ENCODE measurements at places on chromosomes 7 and 10.

GRCh38 chr10:44627591-44628354 is 242.9 kb upstream of the CXCL12 start:
- no peak for DNase-seq

GRCh38 chr7:111030336-111030735 is 60.6 kb upstream of the LRRN3 start:
- DNase-seq = no peak

GRCh38 chr10:12489357-12489756 is 140.0 kb downstream of the CAMK1D start:
- no peak for DNase-seq

DNA sequence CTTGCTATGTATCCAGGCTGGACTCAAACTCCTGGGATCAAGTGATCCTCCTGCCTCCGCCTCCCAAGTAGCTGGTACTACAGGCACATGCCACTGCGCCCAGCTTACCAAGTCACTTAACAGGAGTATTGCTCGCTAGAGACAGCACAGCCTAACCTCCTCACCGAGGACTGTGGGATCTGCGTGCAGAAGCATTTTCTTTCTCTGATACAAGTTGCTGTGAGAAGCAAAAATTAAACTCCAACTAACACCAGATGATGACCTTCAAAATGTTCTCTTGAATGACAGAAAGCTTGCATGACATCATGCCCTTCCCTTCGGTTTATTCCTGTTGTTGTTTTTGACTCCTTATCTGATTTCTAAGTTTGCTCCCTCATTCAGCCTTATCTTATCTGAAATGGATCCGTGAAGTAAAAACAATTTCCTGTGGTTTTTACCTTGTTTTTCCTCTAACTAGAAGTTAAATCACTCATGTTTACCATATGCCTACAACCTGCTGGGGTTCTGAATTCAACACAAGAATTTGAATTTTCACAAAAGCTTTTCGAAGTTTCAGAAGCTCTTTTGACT is 94.4 kb upstream of the KIF5B start:
- DNase-seq = no peak

DNA sequence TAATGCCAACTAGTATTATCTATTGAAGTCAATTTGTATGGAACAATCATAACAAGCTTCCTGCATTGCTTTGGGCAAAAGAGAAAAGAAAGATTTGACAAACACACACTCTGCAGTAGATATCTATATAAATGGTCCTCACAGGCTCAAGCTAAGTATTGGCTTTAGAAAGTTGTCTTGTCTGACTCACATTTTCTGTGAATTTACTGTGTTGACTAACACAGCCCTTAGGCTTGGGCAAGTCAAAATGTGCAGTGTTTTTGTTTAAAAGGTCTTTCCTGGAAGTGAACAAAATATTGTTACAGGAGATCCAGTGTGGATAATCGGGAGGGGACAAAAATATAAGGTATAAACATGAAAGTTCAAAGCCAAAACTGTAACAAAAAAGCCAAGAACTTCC is 194.4 kb downstream of the RELN start:
- no peak for DNase-seq

DNA sequence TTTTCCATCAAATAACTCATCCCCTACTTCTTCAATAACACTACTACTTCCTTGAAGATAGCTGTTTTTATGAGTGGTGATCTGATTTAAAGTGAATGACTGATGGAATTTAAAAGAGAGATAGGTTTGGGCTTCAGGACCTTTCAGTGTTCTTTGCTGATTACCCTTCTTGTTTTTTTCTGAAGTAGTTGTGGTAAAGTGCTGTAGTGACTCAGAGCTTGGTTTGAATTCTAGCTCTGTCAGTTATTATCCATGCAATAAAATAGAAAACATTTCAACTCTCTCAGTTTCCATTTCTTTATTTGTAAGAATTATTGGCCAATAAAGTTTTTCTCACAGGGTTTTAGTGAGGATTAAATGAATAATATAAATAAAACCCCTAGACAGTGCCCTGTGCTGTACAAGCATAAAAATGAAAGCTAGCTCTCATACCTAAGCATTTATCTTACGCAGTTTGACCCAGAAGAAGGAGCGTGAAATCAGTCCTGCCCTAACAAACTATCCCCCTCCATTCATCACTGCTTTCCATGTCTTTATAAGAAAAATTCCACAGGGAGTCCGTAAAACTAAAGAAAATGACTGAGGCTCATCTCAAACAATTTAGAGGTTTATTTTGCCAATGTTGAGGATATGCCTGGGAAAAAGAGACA is 25.1 kb upstream of the AKAP9 start:
- no peak for DNase-seq

GRCh38 chr10:10786109-10787090 is 231.3 kb upstream of the CELF2 start:
- DNase-seq = no peak

DNA sequence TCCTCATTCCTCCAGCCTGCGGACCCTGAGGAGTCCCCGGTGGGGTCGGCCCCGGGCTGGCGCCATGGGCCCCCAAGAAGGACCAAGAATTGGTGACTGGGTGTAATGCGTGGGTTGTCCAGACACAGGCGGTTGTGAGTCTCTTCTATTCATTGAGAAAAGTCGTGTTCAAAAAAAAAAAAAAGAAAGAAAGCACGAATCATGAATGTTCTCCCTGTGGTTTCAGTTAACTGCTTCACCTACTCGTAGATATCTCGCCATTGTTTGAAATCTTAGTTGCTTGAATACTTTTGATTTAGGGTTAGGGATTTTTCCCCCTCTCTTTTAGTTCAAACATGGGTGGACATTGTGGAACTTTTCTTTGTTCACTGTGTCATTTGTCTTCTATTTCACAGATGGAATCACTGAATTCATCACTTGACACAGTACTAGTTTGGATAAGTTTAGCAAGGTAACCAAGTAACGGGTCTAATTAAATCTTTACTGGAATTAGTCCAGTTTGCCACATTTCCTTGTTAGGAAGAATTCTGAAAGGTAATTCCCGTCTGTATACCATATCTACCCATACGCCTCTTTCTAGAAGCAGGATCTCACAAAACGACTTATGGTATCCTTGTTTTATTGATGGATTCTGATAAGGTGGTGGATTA is 775 bp downstream of the STARD3NL start:
- DNase-seq = no peak

DNA sequence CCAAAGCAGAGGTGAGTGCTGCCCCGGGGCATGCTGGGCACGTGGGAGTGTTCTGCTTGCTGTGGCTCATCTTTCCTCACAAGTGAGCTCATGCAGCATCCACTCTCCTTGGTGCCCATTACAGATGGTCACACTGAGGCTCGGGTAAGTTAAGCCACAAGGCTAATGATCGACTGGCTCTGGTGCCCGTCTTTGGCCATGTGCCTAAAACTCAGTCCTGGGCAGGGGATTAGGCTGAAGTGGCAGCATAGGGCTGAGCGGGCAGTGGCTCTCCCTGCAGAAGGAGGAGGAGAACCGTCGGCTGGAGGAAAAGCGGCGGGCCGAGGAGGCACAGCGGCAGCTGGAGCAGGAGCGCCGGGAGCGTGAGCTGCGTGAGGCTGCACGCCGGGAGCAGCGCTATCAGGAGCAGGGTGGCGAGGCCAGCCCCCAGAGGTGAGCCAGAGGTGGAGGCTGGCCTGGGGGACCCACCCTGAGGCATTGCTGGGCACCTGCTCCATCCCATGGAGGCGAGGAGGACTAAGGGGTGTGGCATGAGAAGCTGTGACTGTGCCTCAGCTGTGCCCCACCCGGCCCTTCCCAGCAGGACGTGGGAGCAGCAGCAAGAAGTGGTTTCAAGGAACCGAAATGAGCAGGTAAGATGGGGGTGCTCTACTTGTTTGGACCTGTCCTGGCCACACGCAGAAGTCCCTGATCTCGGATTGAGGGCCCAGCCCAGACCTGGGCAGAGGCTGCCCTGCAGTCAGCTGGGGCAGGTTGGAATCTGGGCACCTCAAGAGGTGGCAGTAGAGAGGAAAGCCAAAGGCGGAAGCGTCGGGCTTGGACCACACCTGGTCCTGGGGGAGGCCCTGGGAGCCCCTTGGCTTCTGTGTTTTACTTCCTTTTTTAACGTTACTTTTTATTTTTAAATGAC is 7.3 kb downstream of the PGAM2 start:
- DNase-seq = peak; percentile 12

- DNase-seq = no peak
Observed at GRCh38 chr10:35611750-35612149, 6.6 kb downstream of the GJD4 start.

GRCh38 chr10:125911990-125912389 is 15.6 kb downstream of the FANK1 start:
- DNase-seq = no peak

GRCh38 chr10:101762736-101763135 is 13.2 kb downstream of the FGF8 start:
- no peak for DNase-seq

GRCh38 chr10:127945341-127945758 is 38.4 kb downstream of the PTPRE start:
- no peak for DNase-seq

DNA sequence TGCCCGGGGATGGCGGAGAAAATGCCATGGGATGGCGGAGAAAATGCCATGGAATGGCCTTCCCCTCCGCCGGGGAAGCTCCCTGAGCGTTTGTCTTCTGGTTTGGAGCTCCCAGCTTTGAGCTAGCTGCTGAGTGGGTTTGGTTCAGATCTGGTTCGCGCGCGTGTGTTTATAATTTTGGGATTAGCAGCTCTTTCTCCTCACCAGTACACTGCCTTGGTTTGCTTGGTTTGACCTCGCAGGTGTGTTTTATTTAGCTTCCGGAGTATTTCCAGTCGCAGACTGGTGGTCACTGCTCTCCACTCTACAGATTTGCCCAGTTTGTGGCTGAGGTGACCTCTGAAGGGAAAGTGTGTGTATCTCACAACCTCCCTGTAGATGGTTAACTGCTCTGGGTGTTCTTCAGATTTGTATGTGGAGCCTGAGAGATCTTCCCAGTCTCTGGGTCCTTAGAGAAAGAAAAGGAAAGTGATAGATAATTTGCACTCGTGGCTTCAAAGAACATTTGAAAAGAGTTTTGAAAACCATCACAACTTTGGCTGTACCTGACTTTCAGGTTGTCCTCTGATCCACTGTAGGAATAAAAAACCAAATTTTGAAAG is 597 bp downstream of the ZNF277 start:
- DNase-seq = no peak

DNA sequence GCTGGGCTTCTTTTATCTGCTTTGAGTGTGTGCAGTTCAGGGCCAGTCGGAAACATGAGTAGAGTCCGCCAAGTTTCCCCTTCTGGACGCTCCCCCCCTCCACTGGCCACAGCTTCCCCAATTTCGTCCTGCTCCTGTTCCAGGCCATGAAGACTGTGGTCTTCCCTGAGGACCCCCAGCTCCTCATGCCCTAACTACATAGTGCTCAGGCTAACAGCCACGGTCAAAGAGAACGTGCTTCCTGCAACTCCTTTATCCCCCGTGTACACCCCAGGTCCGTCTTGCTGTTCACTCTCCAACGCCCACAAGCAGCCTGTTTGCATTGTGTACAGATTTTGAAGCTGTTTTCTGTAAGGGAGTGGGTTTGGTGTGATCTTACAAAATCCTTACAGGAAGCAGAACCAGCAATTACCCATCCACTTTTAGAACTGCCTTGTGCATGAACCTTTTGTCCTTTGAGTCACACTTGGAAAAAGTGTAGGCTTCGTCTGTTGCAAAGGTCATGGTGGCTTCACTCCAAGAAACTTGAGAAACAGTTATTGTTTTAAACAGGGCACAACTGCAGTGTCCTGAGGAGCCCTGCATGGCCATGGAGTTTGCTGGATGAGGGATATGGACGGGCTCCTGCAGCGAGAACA is 77.0 kb upstream of the FAM20C start:
- no peak for DNase-seq

DNA sequence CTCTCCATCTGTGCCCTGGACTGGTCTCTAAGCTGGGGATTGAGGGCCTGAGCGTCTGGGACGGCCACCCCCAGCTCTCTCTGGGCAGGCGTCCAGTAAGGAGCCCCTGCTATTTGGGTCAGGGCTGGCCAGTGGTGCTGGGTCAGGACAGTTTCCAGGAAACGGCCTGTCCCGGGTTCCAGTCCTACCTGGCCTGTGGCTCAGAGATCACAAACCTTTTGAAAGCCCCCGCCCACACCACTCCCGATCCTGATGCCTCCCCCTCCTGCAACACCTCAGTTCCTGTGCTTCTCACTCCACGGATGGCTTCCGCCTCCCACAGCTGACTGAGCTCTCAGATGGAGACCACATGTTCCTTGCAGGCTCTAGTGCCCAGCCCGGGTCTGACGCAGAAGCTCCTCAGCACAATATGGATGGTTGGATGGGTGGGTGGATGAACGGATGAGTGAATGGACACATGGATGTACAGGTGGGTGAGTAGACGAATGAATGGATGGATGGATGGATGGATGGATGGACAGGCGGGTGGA is 91.7 kb upstream of the PDGFA start:
- no peak for DNase-seq

DNA sequence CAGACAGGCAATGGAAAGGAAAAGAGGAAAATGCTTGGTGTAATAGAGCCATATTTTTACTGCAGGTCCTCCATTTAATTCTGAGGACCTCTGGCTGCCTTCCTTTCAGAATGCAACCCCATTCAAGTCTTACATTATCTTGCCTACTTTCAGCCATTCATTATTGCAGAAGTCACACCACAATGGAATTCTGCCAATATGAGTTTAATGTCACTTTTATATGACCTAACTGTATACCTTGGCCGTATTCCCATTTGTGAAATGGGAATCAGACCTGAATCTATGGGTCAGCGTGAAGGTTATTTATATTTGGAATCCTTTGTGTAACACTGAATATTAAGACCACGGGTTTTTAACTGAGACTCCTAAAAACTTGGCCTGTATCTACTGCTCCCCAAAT is 241.7 kb upstream of the AOAH start:
- DNase-seq = no peak

DNA sequence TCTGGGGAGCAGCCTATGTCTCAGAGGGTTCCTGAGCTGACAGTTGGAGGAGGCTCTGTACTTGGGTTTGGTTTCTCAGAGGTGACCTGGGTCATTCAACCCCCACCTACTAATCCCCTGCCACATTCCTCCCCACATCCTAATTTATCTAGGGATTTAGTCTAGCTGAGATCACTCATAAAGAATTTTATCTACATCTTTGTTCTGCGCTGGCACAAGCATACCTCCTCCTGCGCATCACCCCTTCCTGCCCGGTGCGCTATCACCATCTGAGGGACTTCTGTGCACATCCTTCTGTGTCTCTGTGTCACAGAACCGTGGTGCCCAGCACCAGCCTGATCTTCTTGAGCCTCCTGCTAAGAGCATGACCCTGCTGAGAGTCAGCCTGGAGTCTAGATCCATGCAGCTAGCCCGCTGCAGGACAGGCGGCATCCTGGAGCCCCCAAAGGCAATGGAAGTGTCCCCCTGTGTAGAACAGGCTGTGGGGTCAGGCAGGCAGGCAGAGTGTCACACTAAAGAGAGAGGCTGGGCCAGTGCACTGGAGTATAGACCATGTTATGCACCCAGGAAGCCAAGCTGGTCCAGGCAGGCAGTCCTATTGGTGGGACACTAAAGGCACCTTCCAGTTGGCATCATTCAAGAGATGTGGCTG is 63.6 kb downstream of the ARHGAP22 start:
- no peak for DNase-seq

- DNase-seq = peak; percentile 84
Observed at GRCh38 chr7:151110941-151111645, 24.8 kb downstream of the AGAP3 start.

All from right hindlimb (tissue), 1 donor.